ENCODE measurements at places on chromosomes 12 and 14.

GRCh38 chr14:92613008-92613658, 99.6 kb downstream of the RIN3 start:
- DNase-seq: no peak

- no peak for DNase-seq
These were observed 30.9 kb downstream of the SYNDIG1L start for GRCh38 chr14:74395094-74395493.

GRCh38 chr14:31336646-31337045, 83.7 kb downstream of the HEATR5A start:
- no peak for DNase-seq

DNA sequence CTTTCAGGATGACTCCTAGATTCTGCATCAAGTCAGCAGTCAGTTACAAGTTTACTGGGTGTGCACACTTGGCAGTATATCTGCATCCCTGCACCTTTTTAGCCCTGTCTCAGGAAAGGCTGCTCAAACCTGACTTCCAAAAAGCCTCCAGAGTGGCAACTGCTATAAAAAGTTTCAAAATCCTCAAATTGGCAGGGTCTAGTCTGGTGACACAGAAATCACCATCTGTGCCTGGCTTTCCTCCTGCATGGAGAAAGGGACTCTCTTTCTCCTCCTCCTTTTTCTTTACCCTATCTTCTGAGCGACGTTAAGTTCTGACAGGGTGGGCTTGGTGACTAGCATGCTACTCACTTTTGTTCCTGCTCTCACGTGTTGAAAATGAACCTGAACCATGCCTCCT, 679.5 kb downstream of the C12orf50 start:
- DNase-seq: no peak

DNA sequence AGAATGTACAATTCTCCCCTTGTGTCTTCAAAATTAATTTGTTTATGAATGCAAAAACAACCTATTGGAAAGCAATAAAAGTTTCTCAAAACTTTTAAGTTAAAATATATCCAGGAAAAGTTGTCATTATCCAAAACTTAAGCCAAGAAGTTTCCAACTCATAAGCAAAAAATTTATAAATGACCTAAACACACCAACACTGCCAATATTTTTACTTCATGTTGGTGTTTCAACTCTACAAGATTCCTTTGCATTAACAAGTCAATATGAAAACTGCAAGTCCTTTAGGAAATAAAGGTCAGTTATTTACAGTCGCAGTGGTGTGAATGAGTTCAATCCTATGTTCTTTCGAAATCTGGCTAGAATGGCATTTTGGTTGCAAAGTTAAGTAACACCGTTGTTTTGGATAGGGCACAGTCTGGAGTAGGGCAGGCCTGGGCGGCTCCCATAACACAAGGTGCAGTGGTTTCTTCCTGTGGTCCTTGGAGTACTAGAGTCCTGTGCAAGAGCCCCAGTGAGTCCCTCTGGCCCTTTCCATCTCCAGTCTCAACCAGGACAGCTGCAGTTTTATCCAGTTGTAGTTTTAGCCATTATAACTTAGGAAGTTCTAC, 151.4 kb downstream of the MED13L start:
- DNase-seq: no peak

GRCh38 chr12:98951406-98951805, 306.3 kb downstream of the APAF1 start:
- DNase-seq: no peak

DNA sequence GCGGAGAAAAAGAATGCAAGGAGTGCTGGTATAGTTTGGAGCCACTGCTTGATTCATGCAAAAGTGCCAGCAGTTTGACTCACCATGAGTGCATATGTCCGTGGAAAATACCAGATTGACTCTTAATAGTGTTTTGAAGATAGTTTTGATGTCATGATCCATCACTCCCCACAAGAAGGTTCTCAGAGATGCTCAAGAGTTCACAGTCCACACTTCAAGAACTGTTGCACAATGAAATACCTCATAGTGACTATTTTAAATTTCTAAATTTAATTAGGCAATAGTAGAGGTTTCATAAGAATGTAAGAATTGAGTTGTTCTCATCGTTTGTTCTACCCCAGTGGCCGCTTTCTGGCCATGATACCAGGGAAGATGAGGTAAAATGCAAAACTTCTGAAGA, 286.6 kb upstream of the RGS6 start:
- peak; percentile 88 for DNase-seq

GRCh38 chr14:97994020-97994531, 1196.9 kb downstream of the VRK1 start:
- DNase-seq: no peak

- DNase-seq: no peak
These were observed 4.1 kb downstream of the TRHDE start for GRCh38 chr12:72276181-72276805.

DNA sequence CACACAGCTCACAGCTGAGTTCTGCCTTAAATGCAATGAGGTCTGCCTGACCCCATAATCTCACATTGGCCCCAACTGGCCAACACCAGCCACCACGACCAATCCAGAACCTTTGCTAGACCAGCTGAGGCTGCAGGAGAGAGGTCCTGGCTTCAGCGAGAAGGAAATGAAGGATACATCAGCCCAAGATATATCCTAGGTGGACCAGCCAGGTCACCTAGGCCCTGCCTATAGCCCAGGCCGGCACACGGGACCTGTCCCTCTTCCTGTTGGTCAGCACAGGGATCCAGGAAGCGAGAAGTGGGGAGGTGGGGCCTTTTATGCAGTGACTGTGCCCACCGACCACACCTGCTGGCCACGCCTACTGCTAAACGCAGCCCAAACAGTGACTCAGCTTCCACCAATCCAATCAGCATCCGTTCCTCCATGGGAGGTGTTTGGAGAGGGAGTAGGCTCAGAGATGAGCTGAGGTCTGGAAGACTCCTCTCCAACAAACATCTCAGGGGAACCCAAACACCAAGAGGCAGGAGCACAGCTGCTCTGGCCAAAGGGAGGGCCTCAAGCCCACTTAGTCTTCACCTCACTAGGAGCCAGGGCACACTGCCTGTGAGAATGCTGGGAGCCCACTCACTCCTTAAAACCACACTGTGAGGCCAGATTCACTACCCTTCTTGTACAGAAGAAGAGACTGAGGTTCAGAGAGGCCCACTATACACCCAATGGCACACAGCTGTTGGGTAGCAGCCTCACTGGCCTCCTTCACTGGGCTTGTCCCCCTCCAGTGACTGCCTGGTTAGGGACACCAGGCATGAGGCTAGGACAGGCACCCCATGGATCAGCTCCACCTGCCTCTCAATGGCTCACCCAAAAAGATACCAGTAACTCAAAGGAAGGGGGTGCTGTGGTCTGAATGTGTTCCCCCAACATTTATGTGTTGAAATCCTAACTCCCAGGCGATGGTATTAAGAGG, 51.3 kb upstream of the PPP2R5C start:
- DNase-seq: no peak

DNA sequence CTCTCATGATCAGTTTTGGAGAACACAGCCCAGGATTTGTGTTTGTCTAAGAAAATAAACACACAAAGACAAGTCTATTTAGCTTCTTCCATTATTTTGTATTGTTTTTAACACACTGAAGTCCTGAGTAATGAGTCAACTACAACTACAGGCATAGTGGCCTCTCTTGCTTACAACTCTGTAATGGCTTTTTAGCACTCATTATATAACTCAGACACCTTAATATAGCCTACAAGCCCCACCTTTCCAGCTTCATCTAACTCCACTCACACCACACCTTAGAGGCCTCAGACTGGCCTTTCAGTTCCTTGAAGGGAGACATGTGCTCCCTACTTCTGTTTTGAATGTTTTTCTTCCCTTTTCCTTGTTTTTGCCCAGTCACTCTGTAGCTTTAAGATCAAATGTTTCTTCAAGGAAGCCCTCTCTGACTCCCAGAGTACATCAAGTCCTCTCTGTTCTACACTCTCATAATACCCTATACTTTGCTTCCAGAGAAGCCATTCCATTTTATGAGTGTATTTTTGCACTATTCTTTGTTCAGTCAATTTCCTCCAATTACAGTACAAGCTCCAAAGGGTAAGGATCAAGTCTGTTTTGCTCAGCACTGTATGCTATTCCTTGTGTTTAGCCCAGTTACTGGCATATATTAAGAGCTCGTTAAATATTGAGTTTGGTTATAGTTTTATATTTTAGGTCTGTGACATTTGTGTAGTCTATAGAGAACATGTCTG, 233.6 kb upstream of the ARHGAP5 start:
- DNase-seq: no peak

GRCh38 chr14:37413504-37414003, 181.5 kb downstream of the FOXA1 start:
- DNase-seq: no peak

GRCh38 chr14:85471156-85471555, 58.8 kb upstream of the FLRT2 start:
- DNase-seq: peak; percentile 59

DNA sequence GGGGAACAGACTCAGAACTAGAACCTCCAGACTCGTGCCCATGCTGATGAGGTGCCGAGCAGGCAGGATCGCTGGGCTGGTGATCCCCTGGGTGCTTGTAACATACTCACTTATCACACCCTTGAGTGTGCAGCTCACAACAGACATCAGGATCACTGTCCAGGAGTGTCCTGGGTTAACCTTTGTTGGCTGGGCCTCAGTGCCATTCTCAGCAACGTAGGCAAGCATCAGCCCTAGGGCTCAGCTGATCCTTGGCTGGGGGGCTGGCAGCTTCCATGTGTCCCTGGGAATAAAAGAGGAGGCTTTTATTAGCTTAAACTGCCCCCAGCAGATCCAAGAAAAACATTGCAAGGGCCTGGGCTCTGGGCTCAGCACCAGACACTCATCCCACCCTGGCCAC, 1.6 kb downstream of the TMEM229B start:
- no peak for DNase-seq

- peak; percentile 21 for DNase-seq
These were observed 25.5 kb upstream of the TXNRD1 start for GRCh38 chr12:104189915-104190555.

DNA sequence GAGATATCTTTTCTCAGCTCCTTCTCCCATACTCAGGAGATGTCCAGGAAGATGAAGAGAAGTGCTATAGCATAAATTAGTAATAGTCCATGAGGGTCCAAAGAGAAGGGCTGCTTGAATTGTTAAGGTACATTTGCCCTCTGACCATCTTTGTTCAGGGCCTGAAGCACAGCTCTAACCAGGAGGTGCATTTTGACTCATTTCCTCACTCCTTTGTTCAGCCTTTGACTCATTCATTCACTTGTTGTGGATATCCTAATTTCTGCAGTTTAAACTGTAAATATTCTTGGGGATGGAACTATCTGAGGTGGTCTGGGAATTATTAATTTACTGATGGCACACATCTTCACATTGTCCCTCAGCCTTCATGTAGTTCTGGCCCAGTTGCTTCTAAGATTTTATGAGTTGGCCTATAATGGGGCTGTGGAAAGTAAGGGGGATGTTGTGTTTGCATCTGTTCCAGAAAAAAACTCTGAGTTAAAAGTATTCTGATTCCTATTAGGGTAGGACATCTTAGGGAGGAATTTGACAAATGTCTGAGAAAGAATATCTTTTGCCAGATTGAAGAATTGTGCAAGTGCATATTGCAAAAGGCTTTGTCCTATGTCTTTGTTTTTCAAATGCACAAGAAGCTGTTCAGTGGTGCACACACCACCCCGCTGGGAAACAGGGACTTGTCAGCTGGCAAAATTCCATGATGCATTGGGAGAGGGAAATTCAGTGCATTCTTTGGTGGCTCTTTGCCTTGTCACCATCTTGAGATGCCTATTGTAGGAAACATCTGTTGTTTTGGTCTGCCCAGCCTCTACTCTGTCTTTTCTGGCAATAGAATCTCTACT, 22.1 kb downstream of the SMOC1 start:
- DNase-seq: no peak

- DNase-seq: no peak
These were observed 14.0 kb upstream of the KLRD1 start for GRCh38 chr12:10293570-10294227.

DNA sequence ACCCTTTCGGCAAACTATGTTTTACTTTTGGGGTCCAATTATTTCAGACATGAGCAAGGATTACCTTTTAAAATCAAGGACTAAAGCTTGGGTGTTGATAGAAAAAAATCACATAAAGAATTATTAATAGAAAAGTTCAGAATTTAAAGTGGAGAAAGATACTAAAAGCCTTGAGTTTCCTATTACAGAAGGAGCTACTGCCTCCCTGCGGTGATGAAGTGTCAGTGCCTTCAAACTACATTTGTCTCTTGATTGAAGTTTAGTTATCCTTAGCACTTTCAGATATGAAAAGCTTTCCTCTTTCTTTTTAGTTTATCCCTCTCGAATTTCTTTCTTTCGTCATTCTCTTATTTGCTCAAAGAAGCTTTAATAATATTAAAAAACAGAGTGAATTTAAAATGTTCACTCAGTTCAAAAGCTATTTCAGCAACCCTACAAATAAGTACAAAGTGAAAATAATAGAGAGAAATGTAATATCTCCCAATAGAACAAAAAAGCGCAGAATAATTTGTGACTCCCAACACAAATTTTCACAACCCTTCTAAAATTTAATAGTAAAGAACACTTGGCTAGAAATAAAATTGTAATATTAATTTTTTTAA, 87.6 kb downstream of the SEC23A start:
- peak; percentile 4 for DNase-seq

DNA sequence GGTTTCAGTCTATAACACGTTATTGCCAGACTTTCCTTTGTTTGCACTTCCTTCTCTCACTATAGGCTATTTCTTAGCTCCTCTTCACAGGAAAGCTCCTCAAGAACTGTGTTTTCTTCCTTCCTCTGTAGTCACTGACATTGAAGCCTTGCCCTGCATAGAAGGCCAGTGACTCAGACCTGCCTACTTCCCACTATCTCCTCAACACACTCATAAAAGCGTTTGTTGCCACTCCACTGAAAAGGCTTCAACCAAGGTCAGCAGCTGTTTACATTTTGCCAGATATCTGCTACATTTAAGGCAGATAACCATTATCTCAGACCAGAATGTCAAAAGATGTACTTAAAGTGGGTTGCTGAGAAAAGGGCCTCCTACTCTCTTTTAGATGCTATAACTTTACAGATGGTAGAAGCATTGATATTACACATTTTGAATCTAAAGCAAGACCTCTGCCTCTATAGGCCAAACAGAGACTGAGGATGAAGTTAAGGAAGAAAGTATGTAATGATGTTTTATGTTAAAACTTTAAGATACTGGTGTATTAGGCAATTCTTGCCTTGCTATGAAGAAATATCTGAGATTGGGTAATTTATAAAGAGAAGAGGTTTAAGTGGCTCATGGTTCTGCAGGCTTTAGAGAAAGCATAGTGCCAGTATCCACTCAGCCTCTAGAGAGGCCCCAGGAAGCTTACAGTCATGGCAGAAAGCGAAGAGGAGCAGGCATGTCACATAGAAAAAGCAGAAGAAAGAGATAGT, 233.3 kb upstream of the FLRT2 start:
- peak; percentile 54 for DNase-seq

GRCh38 chr14:101090976-101091375, 187.5 kb upstream of the RTL1 start:
- no peak for DNase-seq

DNA sequence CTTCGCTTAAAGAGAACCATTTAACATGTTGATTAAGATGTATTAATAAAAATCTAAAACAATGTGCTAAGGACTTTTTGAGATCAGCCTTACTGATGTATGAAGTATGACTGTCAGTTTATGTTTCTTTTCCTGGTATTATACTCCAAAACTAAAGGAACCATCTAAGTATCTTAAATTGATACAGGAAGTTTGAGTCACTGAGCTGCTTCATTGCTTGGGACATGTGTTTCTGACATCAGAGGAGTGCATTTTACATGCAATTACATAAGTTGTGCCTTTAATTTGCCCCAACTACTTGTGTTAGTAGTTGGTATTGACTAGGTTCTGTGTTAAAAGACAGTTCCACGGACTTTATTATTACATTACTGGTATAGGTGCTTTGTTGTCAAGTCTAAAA, 50.9 kb downstream of the PROX2 start:
- DNase-seq: peak; percentile 43

All from AG09309 (cell line).